SW 1271 (cell line): ENCODE measurements at places on chromosomes 1 and 21.

GRCh38 chr21:37484535-37485474, 118.2 kb downstream of the DYRK1A start:
- DNase-seq: no peak

DNA sequence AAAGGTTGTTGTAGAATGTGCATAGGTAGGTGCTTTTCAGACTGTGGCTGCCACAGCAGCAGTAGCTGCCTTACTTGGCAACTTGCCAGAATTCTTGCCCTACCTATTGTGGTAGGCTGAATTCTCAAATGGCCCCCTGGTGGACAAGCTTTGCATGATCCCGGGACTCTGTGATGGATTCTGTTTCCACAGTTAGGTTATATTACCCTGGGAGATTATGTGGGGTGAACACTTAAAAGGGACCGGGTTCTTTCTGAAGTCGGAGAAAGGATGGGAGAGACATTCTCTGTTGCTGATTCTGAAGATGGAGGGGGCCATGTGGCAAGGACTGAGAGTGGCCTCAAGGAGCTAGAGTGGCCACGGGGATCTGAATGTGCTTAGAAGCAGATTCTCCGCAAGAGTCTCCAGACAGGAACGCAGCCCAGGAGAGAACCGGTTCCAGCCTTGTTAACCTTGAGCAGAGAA, 32.1 kb upstream of the KCNE1 start:
- DNase-seq: peak; percentile 73

DNA sequence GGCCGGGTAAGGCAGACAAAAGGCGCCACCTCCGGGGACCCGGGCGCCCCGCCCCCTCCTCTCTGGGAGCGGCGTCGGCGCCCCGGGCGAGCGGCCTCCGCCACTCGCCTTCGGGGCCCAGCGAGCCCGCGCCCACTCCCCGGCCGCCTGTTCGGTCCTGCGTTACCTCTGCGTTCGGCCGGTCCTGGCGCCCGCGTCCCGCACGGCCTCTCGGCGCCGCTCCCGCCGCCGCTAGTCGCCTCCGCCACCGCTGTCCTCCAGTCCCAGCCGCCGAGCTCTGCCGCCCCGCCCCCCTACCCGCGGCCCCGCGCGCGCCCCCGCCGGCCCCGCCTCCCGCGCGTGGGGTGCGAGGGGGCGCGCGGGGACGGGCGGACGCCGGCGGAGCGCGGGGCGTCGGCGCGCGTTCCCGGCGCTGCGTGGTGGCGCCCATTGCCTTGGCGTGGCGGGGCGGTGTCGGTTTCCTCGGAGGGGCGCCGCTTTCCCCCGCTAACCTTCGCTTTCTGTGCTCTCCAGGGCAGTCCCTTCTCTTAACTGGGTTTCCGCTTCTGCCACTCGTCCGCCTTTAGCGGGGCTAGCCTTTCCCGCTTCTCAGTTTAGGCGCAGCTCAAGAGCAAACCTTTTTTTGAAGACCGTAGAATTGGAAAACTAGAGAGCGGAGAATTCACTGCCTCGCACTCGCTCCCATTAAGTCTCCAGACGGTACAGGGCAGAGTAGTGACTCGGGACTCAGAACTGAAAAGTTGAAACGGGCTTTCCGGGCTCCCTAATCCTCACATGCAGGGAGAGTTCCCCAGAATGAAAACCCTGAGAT, at the start of gene HP1BP3:
Gene HP1BP3, minus strand, starts transcription at position 279 of the 811 bp plus-strand sequence. CDS start 6,867 bp downstream, outside the sequence.
- DNase-seq: no peak

DNA sequence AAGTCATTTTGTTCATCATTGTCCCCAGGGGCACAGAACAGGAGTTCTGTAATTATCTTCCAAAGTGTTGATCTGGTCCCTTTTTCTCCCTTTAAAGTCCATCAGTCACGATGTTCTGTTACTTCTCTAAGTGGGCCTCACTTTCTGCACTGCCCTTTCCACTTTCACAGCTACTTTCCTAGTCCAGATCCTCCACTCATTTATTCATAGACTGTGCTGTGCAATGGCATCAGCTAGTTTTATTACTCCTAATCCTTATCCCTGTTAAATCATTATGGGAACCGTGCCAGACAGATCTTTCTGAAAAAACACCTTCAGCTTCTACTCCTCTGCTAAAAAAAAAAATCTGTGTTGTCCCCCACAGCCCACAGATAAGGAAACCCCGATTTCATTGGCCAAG, 64.0 kb upstream of the BCL10 start:
- no peak for DNase-seq

DNA sequence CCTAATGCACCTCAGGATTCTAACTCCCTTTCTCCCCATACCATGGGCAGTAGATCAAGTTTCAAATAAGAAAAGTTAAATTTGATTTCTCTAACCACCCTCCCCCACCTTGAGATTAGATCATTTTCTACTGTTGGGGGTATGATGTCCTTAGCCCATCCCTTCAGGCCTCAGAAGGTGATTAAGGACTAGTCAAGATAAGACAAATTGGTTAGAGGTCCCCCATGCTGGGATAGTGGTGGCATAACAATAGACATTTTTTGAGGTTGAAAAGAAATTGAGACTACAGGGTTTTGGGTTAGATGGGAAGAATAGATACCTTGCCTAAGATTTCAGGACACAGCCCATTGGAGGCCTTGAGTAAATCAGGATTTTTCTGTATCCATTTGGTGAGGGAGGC, 2.5 kb downstream of the CFAP126 start:
- no peak for DNase-seq

DNA sequence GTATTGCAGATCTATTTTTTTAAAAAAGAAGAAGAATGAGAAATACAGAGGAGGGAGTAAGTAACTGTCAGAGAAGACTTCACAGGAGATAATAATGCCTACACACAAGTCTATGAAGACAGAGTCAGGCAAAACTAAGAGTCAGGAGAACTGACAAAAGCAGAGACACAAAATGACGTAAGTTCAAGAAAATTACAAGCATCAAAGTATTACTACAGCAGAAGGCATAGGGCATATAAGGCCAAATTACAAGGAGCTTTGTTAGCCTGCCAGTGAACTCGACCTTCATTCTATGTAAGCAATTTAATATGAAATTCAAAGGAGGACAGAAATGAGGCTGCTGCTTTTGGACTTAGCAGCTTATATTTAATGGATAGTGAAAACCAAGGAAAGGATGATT, 23.7 kb downstream of the FAF1 start:
- no peak for DNase-seq

DNA sequence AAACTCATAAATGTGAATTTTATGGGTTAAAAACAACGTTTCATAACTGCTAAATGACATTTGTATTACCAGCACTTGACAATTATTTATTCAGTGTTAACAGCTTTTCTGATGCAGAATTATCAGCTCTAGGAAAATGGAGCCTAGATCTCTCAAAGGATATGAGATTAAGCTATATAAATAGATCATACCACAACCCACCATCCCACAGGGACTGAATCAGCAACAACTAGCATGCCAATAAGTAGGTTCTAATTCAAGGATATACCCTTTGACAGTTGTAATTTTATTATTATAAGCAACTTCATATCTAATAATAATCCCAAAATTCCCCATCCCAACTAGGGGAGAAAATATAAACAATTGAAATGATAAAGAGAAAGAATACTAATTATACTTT, 275.4 kb upstream of the RGS18 start:
- no peak for DNase-seq

GRCh38 chr1:10253755-10254154, 43.4 kb downstream of the KIF1B start:
- DNase-seq: no peak

DNA sequence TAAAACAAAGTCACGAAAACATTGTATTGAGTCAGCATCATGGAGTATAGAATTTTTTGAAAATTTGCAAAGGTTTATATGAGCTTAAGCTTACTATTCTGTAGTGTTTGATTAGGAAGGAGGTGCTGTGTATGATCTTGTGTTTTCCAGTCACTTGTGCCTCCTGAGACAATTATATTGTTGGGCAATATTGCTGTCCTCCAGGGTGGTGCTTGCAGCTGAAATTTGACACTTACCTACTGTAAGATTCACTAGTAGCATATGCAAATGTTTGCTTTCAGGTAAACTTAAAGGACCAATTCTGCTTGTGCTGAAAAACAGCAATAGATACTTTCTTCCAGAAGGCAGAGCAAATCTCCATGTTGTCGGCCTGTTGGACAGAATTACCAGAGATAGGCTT, 268.0 kb downstream of the TGFB2 start:
- no peak for DNase-seq

- no peak for DNase-seq
Measured at GRCh38 chr1:64578270-64578973, 108.5 kb downstream of the CACHD1 start.

DNA sequence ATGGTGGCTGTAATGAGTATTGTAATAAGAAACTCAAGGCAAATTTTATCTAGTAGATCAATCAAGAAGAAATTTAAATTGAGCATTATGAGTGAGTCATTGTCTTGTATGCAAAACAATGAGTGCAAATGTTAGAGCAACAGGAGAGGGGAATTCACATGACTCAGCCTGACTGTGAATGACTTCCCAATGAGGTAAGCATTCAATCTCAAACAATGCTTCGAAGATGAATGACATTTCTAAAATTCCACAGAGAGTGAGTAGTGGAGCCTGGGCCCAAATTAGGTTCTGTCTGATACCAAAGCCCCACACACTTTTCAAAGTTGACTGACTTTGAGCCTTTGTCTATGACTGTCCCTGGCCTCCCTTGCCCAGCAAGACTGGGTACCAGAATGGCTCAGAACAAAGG, 738.0 kb downstream of the PTPRU start:
- DNase-seq: peak; percentile 56
